ENCODE measurements at places on chromosomes 1 and 21. TPM values are rescaled to one million over a fixed set of nuclear protein-coding genes. Genes with fewer than 3 reads are reported as not detected.
A peak's percentile ranks its signal among the peaks of the same experiment; 100 is the strongest.

Gene PRDM16
- 11.0 TPM for total RNA-seq

Gene RHBG
- total RNA-seq: 0.24 TPM

Gene KIAA1614
- 1.7 TPM for total RNA-seq

DNA sequence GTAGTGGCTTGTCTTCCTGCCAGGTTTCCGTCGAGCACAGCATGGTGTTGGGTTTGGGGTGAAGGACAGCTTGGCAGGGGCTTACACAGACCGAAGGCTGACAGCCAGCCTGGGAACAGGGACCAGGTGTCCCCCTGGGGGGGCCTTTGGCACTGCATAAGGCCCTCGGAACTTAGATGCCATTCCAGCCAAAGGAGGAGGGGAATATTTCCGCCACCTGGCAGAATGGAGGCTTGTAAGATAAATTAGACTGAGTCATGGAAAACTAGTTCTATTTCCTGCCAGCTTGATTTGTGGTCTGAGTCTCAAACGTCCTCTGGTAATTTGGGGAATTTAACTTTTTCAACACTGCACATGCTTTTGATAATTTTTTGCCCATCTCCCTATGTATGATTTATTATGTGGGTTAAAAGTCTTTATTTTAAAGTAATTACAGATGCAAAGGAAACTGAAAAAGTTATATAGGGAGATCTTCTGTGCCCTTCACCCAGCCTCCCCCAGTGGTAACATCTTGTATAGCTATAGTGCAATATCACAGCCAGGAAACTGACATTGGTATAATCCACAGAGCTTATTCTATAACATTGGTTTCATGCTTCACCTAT is 11.5 kb upstream of the TMEM51 start:
- peak; percentile 98 for DNase-seq
